Activated effector memory CD4-positive, alpha-beta T cell treated with Interleukin-2 at 50 U/mL for 16 hours (primary cell): ENCODE measurements at places on chromosomes 6 and 20.
A peak's percentile ranks its signal among the peaks of the same experiment; 100 is the strongest.

DNA sequence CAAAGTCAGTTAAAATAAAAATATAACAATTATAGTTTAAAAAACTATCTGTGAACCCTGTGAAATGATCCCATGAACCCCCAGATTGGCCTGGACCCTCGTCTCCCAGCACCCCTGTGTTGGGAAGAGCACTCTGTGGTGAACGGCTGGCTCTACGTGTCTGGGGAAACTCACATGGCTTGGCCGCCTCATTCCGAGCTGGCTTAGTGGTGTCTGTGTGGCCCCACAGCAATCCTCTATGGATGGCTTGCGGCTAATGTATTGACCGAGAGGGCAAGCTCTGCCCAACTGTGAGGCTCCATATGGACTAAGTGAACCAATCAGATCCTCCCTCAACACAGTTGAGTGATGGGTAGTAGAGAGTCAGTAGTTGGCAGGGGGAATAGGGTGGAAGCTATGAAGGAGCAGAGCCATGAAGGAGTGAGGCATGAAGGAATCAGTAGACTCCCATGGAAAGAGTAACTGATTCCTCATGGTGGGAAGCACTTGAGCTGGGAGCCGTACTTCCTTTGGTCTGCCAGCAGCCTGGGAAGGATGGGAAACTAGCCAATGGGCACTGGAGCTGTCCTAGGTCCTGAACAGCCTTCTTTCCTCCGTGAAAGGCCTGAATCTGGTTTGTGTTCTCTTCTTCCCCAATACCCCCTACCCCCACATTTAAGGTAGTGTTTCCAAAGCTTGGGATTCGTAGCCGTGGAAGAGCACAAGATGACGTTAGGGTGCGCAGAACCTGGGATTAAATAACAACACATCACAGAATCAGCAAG, 21.6 kb upstream of the ZNF831 start:
- DNase-seq = no peak

GRCh38 chr20:3194617-3195280, 9.7 kb downstream of the DDRGK1 start:
- no peak for DNase-seq

DNA sequence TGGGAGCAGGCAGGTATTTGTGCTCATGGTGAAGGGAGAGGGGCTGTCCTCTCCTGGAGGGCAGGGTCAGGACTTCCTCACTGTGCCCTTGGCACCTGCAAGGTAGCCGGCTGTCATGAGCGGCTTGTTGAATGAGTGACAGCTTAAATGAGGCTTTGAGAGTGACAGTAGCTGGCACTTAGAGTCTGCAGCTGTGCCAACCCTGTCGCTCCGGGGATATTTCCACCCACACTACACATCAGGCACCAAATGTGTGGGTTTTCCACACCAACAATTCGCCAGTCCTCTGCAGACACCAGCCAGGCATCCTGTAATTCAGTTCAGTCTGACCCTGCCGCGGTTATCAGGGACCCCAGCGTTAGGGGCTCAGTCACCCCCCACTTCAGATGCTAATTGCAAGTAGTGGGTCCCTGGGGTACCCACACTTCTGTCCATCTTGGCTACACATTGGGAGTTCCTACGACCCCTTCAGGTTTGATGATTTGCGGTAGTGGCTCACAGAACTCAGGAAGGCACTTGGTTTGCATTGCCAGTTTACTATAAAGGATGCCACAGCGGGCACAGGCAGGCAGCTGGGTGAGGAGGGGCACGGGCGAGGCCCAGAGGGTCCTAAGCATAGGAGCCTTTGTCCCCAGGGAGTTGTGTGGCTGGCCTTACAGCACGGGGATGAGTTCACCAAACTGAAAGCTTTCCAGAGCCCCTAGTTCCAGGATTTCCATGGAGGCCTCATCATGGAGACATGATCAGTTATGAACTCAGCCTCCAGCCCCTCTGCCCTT, 9.1 kb downstream of the MTG2 start:
- DNase-seq = no peak

DNA sequence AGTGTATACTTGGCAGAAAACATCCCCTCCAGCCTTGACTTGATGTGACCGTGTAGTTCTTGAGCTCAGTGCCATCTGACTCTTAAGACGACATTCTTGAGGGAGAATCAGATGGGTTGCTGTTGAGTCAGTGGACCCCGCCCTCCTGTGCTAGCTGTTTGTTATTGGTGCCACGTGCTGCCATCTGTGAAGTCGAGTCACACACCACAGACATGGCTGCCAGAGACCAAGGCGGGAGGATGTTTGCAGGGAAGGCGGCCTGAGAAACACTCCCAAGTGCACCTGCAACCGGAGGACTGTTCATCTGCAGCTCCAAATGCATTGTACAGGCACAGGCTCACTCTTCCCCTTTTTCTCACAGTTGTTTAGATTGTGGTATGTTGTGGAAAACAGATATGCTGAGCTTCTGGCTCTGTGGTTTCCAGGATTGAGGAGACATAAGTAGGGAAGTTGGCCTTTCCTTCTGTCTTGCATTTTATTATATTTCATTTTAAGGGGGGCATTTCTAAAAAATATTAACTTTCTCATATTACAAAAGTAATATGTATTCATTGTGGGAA, 345.3 kb upstream of the ZFP64 start:
- DNase-seq = no peak

GRCh38 chr6:221531-222349, 70.5 kb upstream of the DUSP22 start:
- no peak for DNase-seq

GRCh38 chr6:145704143-145704781, 31.1 kb downstream of the EPM2A start:
- DNase-seq = no peak

- DNase-seq = no peak
Measured at GRCh38 chr6:28506807-28507475, 8.7 kb downstream of the GPX6 start.

DNA sequence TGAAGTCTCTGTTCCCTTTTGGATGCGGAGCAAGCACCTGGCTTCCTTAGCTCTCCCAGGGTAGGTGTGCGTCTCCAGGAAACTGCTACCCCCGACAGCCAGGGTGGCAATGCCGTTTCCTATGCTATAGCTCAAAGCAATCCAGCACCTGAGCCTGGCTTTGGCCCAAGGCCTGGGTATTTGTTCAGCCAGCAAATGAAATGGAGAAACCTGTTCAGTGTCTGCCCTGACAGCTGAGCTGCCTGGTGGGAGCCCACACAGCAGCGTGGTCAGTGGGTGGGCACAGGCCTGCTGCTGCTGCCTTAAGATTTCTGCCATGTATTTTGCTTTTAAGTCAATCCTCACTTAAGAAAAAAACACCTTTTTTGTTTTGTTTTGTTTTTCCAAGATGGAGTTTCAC, 13.7 kb downstream of the SPATA2 start:
- DNase-seq = no peak

DNA sequence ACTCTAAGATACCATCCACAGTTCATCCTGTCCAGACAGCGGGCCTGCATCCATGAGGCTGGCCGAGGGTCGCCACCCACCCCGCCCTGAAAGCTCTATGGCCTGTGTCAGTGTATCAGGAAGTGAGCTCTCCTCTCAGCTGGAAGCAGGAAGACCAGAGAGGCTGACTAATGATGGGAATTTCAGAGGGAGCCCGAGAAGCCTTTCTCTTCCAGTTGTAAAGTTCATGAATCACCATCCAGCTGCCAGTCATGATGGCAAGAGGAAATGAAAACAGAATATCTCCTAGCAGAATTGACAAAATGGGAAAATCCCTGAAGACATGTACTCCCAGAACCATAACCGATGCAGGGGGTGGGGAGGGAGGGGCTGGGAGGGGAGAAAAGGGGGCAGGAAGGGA, 109.6 kb upstream of the RPS6KA2 start:
- no peak for DNase-seq

GRCh38 chr20:440636-441035, 21.7 kb downstream of the TBC1D20 start:
- no peak for DNase-seq

GRCh38 chr6:157673596-157673995, 149.4 kb upstream of the SNX9 start:
- no peak for DNase-seq

DNA sequence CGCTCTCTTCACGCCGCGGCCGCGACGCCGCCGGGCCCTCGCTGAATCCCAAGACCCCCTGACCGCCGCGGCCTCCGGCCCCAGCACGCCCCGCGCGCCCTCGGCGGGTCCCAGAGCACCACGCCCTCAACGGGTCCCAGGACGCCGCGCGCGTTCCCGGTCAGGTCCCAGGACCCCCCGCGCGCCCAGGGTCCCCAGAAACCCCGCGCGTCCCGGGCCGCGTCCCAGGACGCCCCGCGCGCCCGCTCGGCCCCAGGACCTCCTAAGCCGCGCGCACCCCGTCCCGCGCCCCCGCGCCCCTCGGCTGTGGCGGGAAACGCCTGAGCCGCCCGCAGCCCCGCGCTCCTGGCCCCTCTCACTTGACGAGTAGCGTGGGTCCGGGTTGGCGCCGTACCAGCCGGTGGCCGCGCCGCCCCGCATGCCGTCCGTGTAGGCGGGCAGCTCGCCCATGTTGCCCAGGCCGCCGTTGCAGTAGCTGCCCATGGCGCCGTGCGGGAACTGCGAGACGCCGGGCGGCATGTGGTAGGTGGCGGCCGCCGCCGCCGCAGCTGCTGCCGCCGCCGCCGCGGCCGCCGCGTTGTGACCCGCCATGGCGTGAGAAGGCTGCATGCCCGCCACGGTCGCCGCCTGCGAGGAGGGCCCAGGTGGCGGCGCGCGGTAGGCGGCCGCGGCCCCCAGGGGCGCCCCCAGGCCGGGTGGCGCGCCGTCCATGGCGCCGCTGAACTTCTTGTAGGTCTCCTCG, 556 bp downstream of the NKX2-4 start:
- no peak for DNase-seq

DNA sequence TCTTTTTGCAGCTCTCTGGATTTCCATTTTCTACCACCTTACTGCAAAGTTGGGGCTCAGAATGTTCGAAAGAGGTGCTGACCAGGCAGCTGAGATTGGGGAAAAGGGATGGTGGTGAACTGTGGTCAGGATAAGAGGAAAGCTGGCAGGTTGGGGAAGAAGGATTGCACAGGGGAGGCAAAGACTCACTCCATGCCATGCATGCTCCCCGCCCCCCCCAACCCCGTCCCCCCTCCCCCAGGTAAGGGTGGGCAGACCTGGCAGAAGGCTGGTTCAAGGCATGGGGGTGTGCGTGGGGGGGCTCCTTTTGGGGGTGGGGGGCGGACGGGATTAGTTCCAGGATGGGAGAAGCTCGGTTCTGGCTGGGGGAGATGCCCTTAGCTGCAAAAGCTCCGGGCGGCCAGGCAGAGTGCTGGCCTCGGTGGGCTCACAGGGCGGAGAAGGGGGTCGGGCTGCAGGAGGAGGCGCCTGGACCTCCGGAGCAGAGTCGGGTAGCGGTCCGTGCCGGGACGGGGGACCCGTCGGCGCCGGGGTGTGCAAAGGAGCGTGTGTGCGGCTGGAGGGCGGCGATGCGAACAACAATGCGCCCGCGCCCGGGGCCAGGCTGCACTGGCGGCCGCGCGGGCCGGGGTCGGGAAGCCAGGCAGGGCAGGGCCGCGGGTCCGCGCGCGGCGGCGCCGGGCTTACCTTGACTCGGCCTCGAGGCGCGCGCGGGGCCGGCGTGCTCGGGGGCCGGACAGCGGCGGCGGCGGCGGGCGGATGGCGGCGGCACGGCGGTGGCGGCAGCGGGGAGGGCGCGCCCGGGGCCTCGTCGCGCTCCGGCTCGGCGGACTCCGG, 880 bp downstream of the ADNP start:
- peak; percentile 17 for DNase-seq

GRCh38 chr6:166836785-166837718, 119.3 kb downstream of the RNASET2 start:
- no peak for DNase-seq

- no peak for DNase-seq
Measured at GRCh38 chr6:160831739-160832138, 129.7 kb downstream of the PLG start.
